ENCODE measurements at places on chromosomes 2 and 18. TPM values are rescaled to one million over a fixed set of nuclear protein-coding genes. Genes with fewer than 3 reads are reported as not detected.

- DNase-seq: no peak
Observed at GRCh38 chr2:158760887-158761286, 34.2 kb upstream of the DAPL1 start.

- no peak for DNase-seq
Observed at GRCh38 chr2:69237070-69237670, 149.9 kb downstream of the GFPT1 start.

GRCh38 chr18:69031571-69031970 is 233.7 kb downstream of the CCDC102B start:
- no peak for DNase-seq

DNA sequence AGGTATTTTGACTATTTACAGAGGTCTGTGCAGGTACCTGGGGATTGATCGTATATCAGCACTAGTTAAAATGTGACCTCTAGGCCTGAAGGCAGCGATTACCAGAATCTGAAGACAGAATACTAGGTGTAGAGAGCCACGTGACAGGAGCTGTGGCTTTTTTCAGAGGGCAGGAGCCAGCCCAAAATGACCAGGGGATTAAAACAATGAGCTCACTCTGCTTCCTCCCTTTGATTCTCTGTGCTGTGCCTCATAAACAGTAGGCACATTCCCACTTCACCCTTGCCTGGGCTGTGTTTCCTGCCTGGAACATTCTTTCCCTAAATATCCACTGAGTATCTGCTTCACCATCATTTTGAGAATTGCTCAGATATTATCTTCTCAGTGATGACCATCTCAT is 15.2 kb downstream of the ITGAV start:
- no peak for DNase-seq

DNA sequence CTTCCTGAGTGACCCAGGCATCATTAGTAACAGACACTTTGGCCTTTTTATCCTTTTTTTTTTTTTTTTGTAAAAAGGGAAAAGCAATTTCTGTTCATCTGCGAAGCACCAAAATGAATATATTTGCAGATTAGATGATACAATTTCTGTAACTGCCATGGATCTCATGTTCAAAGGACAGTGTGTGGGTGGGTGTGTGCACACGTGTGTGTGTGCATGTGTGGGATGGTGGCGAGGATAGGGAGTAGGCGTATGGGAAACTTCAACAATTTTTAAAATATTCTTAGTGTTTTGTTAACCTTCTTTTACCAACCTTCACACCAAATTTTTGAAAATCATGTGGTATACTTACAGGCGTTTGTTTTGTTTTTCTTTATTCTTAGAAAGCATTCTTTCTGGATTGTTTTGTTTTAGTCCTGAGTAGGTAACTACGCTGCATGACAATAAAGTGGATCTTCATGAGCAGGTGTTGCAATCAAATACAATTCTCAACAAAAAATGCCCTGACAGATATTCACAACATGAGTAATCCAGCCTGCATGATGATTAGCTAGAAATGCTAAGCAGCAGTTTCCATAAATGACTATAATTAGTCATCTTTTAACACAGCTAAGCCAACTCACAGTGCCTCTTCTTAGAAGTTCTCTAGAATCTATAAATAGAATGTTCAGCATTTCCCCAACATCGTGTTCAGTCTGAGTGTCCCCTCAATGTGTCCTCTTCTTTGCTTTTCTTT is 53.5 kb upstream of the RMDN2 start:
- DNase-seq: no peak

- DNase-seq: no peak
Observed at GRCh38 chr18:24011123-24011917, 3.2 kb upstream of the TTC39C start.

- no peak for DNase-seq
Observed at GRCh38 chr2:160209516-160209856, 9.4 kb upstream of the ITGB6 start.

DNA sequence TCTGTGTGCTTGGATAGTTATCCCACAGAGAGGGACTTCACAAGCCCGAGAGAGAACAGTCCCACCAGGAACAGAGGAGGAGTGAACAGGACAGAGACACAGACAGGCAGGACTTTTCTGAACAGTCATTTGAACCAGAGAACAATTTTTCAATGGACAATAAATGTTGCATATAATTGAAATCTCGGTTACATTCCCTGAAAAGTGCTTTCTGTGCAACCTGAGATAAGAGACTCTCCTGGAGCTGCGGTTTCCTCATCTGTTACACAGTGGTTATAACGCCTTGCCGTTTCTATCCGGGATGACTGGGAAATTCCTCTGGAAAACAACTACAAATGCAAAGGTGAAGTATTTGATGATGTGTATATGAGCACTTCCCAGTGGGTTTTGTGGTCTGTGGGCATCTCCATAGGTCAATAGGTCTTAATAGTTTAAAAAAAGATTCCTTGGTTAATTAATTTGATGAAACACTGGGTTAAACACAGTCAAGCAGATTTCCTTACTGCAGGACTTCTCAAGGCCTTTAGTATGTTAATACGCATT is 87.2 kb upstream of the HPCAL1 start:
- DNase-seq: no peak

- DNase-seq: no peak
Observed at GRCh38 chr18:49531678-49532153, 30.1 kb upstream of the LIPG start.

DNA sequence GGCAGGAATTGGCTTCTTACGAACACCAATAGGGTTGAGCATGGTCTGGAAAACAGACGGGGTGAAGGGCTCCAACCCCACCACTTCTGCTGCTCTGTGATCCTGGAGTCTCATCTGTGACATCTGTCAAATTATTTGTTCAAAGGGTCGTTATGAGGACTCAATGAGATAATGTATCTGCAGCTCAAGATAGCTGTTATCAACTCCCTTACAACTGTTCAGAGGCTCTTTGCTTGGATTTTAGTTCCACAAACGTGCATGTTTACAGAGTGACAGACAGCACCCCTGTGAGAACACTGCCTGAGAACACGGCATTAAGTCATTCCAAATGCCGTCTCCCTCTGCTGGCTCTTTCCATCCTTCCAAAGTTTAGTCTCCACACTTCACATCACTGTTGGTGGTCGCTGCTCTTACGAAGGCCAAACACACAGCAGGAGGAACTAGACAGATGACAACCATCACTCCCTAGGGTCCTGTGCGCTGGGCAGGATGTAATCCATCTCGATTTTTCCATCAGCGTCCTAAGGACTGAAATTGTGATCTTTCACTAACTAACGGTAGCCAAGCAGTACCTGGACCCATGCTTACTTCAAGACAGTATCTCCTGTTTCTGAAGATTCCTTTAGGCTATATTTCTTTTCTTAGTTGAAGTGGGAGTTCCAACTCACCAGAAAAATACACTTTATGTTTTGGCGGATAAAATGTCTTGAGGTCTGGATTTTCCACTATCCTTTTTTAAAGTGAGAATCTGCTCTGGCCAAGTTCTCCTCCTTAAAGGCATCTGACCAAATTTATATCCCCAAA is 220.3 kb downstream of the ANAPC1 start:
- no peak for DNase-seq

DNA sequence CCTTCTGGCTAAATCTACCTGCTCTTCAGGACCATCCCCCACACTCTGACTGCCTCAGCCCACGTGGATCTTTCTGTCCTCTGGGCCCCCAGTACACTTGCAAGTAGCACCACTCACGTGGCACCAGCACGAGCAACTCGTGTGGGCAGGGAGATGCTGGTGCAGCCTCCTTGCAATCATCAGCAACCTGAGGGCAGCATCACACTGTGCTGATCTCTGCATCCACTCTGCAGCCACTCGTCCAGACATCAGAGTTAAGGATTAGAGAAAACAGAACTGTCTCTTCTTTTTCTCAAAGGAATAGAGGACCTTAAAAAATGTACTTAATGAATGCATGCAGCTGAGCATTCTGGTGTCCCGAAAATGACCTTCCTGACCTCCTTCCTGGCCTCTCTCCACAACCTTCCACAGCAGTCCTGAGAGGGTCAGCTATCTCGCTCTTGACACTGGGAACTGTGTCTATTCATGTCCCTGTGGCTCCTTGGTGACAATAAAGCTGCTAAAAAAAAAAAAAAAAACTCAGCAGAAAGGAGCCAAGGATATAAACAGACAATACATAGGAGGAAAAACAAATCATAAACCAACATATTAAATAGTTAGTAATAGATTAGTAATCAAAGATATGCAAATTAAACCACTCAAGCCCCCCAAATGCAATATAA is 145.9 kb downstream of the ZBTB7C start:
- no peak for DNase-seq

DNA sequence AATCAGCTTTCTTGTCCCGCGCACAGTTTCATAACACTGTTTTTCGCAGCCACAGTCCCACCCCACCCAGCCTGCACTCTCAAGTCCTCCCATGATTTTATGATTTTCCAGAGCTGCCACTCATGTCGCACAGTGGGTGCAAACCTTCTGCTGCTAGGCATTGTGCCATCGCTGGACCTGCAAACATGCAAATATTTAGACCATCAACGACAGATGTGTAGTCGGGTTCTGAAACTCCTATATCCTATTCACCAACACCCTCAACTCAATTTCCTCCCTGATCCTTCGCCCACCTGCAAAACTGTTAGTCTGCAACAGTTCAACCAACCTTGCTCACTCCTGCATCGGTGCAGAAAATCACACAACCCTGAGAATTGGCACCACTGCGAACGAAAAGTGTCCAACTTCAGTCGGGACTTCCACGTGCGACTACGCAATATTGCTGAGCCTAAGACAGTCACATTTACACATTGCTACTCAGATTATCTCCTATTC is 871 bp upstream of the ALS2 start:
- DNase-seq: no peak

DNA sequence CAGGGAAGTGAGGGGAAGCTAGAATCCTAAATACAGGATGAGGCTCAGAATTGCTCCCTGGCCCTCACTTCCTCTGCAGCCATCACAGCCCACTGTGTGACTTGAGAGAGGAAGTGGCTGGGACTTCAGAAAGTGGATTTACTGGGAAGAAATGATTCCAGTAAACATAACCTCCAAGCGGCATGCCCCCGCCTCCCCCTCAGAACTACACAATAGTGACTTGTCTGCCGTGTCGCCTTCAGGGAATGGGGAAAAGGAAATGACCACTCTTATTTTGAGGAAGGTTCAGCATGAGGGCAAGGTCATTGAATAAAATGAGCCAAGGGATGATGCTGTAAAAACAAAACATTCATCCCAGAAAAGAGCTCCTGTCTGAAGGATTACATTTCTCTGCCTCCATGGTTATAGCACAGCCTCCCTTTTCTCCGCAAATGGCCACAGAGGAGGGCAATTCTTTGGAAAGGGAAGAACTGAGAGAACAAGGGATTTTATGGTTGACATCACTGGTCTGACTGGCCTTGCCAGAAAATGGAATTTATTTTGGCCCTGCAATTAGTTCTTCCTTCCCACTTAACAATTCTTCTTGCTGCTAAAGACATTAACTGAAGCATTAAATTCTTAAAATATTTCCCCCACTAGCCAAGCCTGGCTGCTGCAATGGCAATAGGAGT is 78.9 kb upstream of the DAPL1 start:
- no peak for DNase-seq

GRCh38 chr18:711310-711656 is 1.1 kb downstream of the ENOSF1 start:
- no peak for DNase-seq

DNA sequence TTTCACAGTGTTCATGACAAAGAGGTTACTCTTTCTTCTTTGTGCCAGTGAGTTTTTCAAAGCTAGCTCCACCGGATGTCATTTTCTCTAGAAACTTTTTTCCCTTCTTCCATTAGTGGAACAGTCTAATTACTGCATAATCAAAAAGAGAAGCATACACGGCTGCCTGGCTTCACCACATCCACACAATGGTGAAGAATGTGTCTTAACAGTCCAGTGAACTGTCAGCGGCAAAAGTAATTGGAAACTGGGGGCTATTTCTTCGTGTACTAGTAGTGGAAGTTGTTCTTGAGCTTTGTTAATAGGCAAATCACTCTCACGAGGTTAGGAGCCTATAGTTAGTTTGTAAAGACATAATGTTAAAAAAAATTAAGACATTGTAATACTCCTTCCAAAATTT is 32.9 kb upstream of the PIK3C3 start:
- DNase-seq: no peak

DNA sequence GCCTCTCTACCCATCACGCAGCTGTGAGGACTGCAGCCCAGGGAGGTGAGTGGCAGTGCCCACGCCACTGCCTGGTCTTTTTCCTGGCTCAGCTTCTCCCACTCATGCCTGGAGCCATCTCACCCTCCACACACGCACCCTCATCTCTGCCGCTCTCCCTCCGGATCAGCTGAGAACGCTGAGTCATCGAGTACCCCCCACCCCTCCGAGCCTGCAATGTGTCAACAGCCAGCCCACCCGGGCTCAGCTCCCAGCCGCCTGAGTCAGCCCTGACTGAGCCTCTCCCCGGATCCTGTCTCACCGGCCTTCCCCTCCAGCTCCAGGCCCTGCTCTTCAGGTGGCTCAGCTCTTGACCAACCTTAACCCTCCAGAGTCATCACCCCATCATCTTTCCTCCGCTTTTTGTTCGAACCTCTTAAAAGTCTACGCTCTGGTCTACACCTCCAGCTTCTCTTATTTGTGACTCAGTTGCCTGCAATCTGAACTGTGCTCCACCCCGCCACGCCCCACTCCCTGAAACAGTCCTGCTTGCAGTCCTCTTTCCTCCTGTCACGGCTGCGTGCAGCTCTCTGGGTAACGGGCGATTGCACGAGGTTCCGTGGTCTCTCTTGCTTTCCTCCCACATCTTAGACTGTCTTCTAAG is 94.4 kb upstream of the ASAP2 start:
- no peak for DNase-seq

DNA sequence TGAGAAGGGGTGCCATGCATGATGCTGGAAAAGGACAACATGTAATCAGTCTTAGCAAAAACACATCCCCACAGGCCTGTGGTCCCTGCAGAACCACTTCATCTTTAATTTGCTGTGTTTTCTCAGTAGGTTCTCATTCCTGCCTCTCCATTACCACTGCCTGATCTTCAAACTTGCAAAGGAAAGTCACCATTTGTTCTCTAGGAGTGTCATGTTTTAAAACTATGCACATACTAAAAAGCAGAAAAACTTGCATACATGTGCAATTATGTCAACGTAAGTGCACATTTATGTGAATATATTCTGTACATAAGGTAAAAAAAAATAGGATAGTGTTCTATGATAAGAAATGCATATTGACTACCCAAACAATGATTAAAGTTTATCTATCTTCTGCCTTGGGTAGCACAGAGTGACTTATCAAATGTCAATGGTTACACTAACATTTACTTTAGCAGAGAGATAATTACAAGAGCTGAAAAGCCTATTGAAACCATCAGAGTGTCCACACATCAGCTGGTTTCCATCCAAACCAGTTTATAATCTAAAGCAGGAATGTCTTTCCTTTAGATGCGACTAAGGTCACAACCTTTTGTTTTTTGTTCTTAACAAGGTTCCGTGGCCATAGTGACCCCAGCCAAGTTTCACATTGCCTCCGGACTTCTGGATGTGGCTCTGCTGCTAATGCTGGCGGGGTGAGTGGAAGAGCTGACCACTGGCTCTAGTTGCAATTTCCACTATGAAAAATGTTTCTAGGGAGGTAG is 58.7 kb upstream of the RMDN2 start:
- DNase-seq: no peak

- DNase-seq: no peak
Observed at GRCh38 chr2:134758633-134759032, 39.8 kb upstream of the TMEM163 start.

Gene CCDC74B
- 0.97 TPM for total RNA-seq

Gene CKAP2L
- total RNA-seq: 1.3 TPM

Gene RAB12
- total RNA-seq: 113 TPM

Gene EML6
- 0.16 TPM for total RNA-seq

Gene MYCN
- total RNA-seq: 0.54 TPM

Gene MAPRE3
- 58.9 TPM for total RNA-seq

Gene LRP2
- 0.14 TPM for total RNA-seq

Gene C2orf81
- total RNA-seq: 1.1 TPM

Gene VRK2
- 29.4 TPM for total RNA-seq

Gene CAVIN2
- 109 TPM for total RNA-seq

Gene HOXD3
- 0.30 TPM for total RNA-seq

Gene UGT1A8
- not detected for total RNA-seq

Gene TMEFF2
- total RNA-seq: 0.11 TPM
